ENCODE measurements at places on chromosomes 7 and 10.

DNA sequence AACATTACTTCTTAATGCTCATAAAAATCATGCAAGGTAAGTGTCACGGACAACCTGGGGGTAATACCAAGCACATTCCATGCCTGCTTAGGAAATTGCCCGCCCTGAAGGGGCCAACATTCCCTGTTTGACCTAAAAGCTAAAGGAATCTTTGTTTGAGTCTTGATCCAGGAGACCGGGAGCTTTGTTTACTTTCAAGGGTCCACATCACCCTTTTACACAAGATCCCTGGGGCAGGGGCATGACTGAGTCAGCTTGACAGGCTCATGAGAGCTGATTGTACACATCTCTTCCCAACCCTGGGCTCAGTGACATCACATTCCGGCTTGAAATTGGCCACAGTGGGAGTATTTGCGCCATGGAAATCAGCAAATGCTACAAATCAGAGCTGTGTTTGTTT is 248.1 kb upstream of the HABP2 start:
- no peak for DNase-seq

DNA sequence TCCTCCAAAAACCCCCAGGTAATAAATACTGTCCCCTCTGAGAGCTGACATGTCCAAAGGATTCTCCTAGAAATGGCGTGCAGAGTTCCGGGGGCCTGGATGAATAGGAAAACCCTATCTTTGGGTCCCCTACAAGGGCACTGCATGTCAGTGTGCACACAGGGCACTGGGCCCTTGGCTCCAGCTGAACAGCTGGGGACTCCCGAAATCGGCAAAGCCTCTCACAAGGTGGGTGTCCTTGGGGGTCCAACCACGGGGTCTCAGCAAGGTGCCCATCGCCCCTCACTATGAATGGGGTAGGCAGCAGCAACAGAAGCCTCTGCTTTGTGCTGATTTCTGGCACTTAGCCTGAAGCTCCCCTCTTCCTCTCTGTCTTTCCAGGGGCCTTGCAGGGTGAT is 46.1 kb downstream of the SLIT1 start:
- no peak for DNase-seq

DNA sequence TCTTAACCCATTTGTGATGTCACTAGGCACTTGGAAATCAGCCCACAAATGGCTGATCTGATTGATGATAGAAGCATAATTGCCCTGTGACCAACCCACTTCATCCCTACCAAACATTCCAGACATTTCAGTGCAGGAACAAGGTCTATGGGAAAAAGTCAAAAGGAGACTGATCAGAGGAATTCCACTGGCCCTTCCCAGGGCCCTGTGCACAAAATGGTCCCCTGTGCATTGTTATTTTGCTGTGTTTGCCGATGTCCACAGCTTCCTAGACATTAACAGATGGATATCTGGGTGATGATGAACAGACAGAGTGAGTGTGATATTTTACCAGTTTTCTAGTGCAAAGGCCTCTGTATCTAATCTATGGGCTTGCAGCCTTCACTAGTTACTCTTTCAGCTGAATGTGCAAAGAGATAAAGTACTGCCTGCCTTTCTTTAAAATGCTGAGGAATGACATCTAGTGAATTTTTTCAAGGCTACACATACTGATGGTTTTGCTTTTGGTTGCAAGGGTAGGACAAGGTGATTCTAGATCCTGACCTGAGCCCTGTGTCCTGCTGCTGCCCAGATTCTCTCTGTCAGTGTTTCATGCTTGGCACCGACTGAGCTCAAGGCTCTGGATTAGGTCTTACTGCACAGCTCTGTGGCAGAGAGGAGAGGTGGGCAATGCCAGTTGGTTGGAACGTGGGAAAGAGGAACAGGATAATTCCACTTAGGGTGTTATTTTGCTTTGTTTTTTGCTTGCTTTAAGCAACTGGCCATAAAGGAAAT is 55.4 kb downstream of the CALD1 start:
- no peak for DNase-seq

- DNase-seq, result no peak
Observed at GRCh38 chr7:89002981-89003956, 207.7 kb upstream of the TEX47 start.

- DNase-seq, result no peak
Observed at GRCh38 chr7:116805100-116805544, 57.3 kb upstream of the CAPZA2 start.

GRCh38 chr7:159318682-159319351 is 174.2 kb upstream of the VIPR2 start:
- DNase-seq, result no peak

- DNase-seq, result no peak
Observed at GRCh38 chr10:34813626-34814222, 1.4 kb downstream of the PARD3 start.

DNA sequence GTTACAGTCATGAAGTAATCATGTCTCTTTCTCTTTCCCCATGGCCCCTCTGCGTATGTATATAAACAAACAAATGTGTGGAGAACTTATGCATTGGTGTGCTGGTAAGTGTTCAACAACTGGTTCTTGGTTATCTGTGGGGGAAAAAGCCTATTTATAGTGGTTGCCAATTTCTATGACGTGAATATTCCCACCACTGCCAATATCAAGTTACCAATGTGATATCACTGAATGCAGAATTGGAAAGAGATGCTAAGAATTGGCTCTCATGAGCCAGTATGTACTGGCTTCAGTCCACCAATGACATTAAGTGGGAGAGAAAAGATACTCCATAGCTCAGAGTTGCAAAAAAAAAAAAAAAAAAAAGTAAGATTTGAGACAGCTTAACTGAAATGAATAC is 399.7 kb downstream of the REEP3 start:
- no peak for DNase-seq

DNA sequence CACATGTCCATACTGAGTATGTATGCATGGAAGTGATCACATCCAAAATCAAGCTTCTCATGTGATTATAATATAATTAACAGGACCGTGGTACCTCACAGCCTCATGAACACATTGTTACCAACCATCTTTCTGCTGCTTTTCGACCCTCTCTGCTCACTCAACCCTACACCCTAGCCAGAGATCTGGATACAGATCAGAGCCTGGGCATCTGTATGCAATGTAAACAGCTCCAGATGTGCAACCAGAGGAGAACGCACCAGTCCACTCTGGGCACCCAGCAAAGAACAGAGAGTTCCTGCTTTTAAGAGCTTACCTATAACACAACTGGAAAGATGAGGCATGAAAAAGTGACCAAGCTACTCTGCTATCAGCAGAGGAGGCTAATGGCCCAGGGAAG is 145.1 kb downstream of the FGFR2 start:
- DNase-seq, result no peak

GRCh38 chr7:139060695-139061237 is 24.9 kb upstream of the ZC3HAV1L start:
- DNase-seq, result no peak

DNA sequence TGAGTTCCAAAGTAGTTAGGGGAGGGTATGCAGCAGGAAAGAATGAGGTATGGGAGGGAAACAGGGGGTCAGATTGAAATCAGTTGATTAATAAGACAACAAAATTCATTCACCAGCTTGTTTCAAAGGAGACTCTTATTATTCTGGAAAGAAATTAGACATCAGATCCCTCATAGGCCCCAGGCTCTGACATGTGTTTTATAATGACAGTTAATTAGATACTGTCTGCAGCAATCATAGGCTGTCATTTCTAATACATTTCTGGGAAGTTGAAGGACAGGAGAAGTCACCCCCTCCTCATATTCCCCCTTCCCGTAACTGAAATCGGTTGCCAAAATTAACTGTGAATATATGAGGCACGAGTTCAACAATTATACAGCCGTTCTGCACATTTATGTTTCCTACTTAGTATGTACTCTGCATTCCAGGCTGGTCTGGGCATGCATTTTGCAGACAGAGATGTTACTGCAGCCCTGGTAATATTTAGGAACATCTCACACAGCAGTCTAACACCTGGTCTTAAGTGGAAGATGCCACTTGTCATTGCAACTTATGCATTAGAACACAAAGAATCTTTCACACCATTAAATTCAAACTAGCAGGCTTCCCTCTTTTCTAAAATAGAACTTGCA is 355.2 kb upstream of the LRGUK start:
- DNase-seq, result peak; percentile 76

DNA sequence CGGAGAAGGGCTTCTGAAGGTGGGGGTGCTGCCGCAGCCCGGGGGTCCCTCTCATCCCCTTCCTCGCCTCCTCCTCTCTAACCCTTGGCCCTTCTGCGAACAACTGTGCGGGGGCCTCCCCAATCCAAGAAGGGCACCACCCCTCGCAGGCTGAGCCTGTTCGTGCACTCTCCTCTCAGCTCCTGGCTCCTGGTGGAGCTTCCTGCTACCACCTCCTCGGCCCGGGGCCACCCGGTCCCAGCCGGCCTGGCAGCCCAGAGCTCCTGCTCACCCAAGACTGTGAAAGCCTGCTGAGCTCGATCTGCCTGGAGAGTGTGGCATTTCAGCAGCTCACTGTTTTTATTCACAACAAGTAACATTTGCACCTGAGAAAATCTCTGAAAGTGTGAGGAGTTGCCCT is 2.4 kb downstream of the ADGRA1 start:
- DNase-seq, result no peak

DNA sequence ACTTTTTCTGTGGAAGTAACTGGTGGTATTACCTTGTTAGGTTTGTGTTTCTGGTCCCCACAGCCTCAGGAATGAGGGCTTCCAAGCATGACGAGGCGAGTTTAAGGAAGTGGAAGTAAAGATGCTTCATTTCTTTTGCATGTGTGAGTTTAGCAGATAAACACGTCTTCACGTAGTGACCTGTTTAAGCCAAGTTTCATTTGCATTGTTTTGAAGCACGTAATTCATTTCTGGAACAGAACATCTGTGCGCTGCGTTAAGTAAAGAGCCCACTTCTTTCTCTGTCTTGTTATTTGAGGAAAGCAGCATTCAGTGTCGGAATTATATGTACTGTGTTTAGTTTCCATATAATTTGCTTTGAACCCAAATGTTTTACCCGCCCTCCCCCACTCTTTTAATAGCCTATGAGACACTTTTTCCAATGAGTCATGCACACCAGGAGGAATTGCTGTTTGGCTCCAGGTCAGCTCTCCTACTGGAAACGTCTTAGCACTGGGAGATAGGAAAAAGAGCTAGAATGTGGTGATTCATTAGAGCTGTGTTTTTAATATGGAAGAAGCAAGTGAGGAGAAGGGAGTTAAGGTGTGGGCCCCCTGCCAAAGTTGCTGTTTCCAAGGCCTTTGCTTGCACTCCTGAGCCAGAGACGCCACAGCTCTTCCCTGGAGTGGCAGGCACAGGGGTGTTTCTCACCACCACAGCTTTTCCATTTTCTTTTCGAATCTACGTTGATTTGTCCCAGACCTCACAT is 36.7 kb downstream of the BTBD16 start:
- no peak for DNase-seq

- no peak for DNase-seq
Observed at GRCh38 chr7:139942636-139943035, 113.6 kb downstream of the TBXAS1 start.

Data from NCI-H1694 (cell line).